Naive thymus-derived CD4-positive, alpha-beta T cell (primary cell): ENCODE measurements at places on chromosomes 2 and 18. TPM values are rescaled to one million over a fixed set of nuclear protein-coding genes. Genes with fewer than 3 reads are reported as not detected.

ERMN gene
- polyA plus RNA-seq: 0.09 TPM

TNFAIP6 gene
- polyA plus RNA-seq: not detected

SH3RF3 gene
- 3.5 TPM for polyA plus RNA-seq

QPCT gene
- polyA plus RNA-seq: 0.56 TPM

MLPH gene
- polyA plus RNA-seq: not detected

KYNU gene
- not detected for polyA plus RNA-seq

EDAR gene
- polyA plus RNA-seq: 24.3 TPM

CHST10 gene
- 1.2 TPM for polyA plus RNA-seq

RSAD2 gene
- polyA plus RNA-seq: 15.0 TPM

MTLN gene
- 146 TPM for polyA plus RNA-seq

TXNDC2 gene
- not detected for polyA plus RNA-seq

CXXC1 gene
- 78.3 TPM for polyA plus RNA-seq

COL5A2 gene
- 0.29 TPM for polyA plus RNA-seq

CELF4 gene
- not detected for polyA plus RNA-seq

CLHC1 gene
- 3.2 TPM for polyA plus RNA-seq

MEP1B gene
- polyA plus RNA-seq: 0.08 TPM

GKN1 gene
- not detected for polyA plus RNA-seq
